Activated CD4-positive, alpha-beta T cell treated with anti-CD3 and anti-CD28 coated beads, Interleukin-2, amount 10 ng/mL, durations not matched to agents 24 days and 14 days (primary cell): ENCODE measurements at places on chromosomes 4 and X. TPM values are rescaled to one million over a fixed set of nuclear protein-coding genes. Genes with fewer than 3 reads are reported as not detected.

GRCh38 chrX:14956813-14957582, 83.8 kb downstream of the MOSPD2 start:
- H3K27ac ChIP-seq = no peak overlapping the region
- H3K4me3 ChIP-seq = no peak overlapping the region
- H3K36me3 ChIP-seq = no peaks in the 10 kb centered on the region

Gene RASL11B
- 2.0 and 2.2 TPM in 2 replicates for total RNA-seq

DNA sequence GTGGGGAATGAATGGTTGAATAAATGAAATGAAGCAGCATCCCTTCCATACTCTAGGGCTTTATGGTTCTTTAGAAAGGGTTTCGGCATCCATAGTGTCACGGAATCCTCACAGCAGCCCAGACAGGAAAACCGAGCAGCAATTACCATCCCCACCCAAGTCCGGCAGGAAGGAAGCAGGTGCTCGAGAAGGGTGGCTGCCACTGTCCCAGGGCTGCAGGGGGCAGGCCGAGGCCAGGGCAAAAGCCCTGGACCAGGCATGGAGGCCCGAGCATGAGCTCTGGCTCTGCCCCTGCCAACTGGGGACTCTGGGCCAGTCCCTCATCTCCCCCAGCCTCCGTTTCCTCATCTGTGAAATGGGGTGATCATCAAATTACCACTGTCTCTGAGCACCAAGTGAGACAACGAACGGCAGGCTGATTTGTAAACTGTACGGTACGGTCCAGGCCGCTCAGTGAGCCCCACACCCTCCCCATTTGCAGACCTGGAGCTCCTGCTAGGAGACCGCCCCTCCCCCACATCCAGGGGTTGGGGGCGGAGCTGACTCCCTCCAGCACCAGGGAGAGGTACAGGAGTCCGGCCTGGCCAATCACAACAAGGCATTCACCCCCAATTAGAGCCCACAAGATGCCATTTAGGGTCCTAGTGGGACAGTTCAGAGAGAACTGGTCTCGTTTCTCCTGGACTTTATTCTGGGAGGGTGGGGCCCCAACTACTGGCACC, 100.4 kb downstream of the WFS1 start:
- H3K27ac ChIP-seq = no peak overlapping the region
- no peak overlapping the region for H3K4me3 ChIP-seq
- DNase-seq = no peak
- no peaks in the 10 kb centered on the region for H3K36me3 ChIP-seq
- H3K4me1 ChIP-seq = no peaks in the 10 kb centered on the region
- H3K27me3 ChIP-seq = no peaks in the 10 kb centered on the region

- no peaks in the 10 kb centered on the region for H3K4me1 ChIP-seq
- H3K36me3 ChIP-seq = no peaks in the 10 kb centered on the region
- H3K27ac ChIP-seq = no peak overlapping the region
These were observed 43.7 kb downstream of the OTOP1 start for GRCh38 chr4:4182835-4183568.

- H3K27me3 ChIP-seq = peaks cover 11% of the 10 kb centered on the region
- H3K4me1 ChIP-seq = no peaks in the 10 kb centered on the region
- no peak overlapping the region for H3K27ac ChIP-seq
- no peaks in the 10 kb centered on the region for H3K36me3 ChIP-seq
These were observed 102.7 kb upstream of the ZNF827 start for GRCh38 chr4:146041139-146042004.

DNA sequence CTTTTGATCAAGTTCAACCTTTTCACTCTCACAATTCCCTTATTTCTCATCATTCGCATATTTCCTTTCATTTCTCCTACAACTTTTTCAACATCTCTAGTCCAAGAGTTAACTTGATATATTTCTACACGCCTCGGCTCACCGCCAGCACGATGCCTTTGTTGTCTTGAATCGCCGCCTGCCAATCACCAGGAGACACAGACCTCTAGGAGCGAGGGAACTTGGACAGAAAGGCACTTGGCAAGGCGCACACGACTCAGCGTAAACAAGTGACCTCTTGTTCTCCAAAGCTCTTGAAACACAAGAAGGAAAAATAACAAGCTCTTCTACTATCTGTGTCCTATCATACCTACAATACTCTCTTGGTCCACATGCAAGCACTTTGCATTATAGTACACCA, 27.1 kb upstream of the RBMX start:
- H3K27me3 ChIP-seq = no peaks in the 10 kb centered on the region
- H3K4me1 ChIP-seq = peaks cover 13% of the 10 kb centered on the region
- DNase-seq = no peak
- H3K27ac ChIP-seq = no peak overlapping the region
- no peaks in the 10 kb centered on the region for H3K36me3 ChIP-seq

DNA sequence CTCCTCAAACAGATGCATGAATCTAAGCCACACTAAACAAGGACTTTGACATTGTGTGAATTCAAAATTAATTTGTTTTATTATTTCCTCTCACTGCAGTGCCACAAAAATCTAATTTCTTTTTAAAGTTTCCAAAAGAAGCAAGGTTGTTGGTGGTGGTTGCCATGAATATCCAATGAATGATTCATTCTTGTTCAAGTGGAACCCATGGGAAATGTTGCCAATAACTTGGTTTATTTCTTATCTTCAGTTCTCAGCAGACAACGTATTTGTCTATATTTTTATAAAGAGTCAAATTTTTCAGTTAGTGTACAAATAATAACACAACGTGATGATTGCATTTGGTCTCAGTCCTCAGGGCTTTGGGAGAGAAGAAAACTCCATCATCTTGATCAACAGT, 309.4 kb upstream of the NOCT start:
- no peaks in the 10 kb centered on the region for H3K36me3 ChIP-seq
- no peaks in the 10 kb centered on the region for H3K4me1 ChIP-seq
- no peak overlapping the region for H3K4me3 ChIP-seq

DNA sequence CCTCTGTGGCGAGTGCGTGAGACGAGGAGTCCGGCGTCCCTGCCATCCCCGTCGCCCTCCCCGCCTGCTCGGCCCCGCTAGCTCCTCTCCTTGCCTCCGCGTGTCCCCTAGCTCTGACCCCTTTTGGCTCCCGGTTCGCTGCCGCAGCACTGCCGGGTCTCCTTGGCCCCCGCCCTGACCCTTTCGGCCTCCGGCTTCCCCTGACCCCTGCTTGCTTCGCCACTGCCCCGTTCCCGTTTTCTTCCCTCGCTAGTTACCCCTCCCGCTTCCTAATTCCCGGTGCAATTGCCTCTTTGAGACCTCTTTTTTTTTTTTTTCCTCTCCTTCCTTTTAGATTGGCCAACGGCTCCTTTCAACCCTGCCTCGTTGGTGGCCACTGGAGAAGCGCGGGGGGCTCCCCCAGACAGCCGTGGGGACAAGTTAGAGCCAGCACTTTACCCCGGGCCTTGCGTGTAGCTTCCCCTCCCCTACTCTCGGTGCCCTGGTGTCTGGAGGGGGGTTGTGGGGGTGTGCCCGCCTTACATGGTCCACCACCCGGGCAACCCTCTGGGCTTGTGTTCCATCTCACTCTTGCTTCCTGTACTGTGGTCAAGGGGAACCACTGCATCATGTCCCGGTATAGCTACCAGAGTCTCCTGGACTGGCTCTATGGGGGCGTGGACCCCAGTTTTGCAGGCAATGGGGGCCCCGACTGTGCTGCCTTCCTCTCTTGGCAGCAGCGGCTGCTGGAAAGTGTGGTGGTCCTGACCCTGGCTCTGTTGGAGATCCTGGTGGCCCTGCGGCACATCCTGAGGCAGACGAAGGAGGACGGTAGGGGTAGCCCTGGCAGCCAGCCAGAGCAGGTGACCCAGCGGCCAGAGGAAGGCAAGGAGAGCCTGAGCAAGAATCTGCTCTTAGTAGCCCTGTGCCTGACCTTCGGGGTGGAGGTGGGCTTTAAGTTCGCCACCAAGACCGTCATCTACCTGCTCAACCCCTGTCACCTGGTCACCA, 548 bp downstream of the TMEM164 start:
- H3K27ac ChIP-seq = peak overlapping the region; percentile 90
- H3K27me3 ChIP-seq = no peaks in the 10 kb centered on the region
- peak overlapping the region; percentile 88 for H3K4me3 ChIP-seq
- peaks cover 11% of the 10 kb centered on the region for H3K36me3 ChIP-seq

DNA sequence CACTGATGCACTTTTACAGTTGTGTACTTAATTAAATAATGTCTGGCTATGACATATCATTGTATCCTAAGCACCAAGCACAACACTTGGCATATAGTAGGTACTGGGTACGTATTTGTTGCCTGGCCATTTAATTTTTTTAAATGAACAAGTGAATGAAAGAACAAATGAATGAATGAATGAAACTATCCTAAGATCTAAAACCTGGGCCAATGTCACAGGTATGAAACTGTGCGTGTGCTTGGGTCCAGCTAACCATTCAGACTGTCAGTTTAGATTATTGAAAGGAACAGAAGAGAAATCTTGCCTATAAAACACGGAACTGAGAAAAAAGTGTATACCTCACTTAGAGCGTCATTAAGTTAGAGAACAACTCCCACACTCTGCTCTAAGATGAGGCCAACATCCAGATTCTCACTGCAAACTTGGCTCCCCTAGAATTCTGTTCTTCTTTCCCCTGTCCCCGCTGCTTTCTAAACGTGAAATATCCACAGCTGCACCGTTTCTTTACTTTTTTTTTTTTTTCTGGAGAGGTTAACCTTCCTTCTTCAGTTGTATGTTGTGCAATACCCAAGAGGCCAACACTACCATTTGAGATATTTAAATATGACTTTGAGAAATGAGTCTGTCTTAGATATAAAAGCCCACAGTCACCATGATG, 17.3 kb upstream of the SEL1L3 start:
- H3K27me3 ChIP-seq = peaks cover 2% of the 10 kb centered on the region
- H3K27ac ChIP-seq = no peak overlapping the region
- DNase-seq = no peak
- no peaks in the 10 kb centered on the region for H3K36me3 ChIP-seq
- no peak overlapping the region for H3K4me3 ChIP-seq
